Effector CD8-positive, alpha-beta T cell (primary cell): ENCODE measurements at places on chromosomes 6 and 20.

DNA sequence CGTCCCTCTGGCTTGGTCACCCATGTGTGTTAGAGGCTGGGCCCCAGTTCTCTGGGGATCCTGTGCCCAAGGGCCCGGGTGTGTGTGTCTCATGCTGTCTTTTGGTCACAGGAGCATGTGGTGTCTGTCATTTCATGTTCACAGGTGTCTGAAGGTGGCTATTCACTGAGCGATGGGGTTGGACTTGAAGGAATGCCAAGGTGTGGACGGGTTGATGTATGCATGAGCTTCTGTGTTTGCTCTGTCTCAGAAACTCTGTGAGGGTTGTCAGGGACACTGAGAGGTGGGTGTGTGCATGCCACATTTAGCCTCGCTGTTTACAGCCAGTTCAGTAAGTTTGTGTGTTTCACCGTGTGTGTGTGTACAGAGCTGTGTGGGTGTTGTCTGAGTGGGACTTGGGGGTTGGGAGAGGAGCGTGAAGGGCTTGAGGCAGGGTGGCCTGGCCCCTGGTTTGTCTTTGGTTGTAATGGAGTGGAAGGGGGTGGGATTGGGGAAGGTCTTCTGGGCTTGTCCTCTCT is 1.2 kb downstream of the DDR1 start:
- DNase-seq = no peak

DNA sequence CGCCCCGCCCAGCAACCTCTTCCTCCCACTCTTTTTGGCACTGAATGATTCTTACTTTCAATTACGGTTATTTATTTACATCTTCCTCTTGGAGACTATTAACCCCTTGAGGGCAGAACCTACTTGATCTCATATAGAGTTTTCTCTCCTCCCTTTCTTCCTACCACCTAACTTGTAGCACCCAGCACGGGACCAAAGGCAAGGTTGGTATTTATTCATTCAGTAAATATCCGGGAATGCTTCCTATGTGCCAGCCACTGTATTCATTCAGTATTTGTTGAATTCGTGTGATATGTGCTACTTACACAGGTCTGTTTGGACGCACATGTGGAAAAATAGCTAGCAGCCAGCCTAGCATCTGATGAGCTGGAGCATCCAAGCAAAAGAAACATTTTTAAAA is 1.3 kb upstream of the CNKSR3 start:
- no peak for DNase-seq

GRCh38 chr20:5433352-5433751 is 116.6 kb upstream of the PROKR2 start:
- no peak for DNase-seq

DNA sequence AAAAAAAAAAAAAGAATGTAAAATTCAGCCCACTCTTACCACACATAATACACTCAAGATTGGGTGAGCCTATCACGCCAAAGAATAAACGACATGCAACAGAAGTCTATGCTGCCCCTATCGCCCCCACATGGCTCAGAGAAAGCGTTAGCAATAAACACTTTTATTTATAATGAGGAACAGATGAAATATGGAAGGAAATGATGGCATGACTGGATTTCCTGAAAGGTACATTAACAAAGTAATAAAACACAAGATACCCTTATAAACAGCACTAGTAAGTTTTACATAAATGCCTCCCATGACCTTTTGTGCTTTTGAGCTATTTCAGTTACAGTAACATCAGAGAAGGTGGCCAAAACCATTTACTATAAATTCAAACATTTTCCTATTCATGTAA is 71.4 kb upstream of the SCAF8 start:
- DNase-seq = no peak

DNA sequence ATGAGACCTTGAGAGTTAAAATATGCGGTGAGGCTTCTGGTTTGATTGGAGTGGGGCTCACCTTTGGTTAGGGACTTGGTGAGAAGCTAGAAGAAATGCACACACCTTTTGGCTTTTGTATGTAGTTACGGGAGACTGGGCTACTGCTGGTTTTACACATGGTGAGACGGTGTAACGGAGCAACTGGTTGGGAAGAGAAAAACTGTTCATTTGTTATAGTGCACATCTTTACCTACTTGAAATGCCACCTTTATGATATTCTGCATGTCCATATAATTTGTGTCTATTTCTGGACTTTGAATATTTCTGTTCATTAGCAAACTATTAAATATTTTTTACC is 31.6 kb downstream of the TIAM2 start:
- no peak for DNase-seq

GRCh38 chr20:38143646-38144554 is 21.2 kb downstream of the TGM2 start:
- DNase-seq = no peak

DNA sequence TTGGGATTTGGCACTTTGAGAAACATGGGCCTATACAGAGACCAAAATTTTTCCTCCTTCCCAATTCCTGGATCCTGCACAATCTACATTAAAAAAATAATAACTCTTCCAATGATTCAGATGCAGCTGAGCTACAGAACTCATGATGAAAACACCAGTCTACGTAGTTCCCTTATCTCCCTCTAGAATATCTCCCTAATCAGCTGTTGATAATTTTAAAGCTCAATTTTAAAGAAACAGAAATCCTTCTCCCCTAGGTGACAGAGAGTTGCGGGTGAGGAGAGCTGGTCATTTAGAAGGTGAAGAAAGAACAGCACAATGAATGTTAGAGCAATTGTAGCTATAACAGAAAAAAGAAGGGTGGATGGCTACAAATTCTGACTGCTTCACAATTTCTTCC is 175.6 kb upstream of the KCNK16 start:
- no peak for DNase-seq

- DNase-seq = no peak
Measured at GRCh38 chr20:25547063-25547462, 38.3 kb downstream of the NINL start.

DNA sequence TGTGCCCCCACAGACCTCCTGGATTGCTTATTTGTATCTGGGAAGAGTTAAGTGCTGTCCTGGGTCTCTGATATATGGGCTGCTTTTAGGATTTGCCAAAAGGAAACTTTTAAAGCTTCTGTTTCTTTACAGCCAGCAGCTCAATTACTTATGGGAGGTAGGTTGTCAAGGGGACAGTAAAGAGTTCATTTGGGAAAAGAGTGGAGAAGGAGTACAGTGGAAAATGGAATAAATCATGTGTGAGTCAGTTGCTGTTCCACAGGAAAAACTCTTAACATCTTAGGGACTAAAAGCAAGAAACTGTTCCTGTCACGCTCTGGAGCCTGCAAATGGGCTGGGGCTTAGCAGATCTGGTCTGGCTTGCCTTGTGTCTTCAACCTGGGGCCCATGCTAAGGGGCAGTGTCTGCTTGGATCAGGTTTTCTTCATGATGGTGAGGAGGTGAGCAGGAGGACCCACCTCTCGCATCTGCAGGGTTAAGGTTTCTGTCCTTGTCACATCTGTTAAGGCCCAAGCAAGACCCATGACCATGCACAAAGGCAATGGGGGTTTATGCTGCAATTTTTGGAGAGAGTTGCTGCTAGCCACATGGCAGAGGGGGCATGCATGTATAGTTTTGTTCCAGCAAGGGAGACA is 8.7 kb upstream of the CST1 start:
- no peak for DNase-seq

DNA sequence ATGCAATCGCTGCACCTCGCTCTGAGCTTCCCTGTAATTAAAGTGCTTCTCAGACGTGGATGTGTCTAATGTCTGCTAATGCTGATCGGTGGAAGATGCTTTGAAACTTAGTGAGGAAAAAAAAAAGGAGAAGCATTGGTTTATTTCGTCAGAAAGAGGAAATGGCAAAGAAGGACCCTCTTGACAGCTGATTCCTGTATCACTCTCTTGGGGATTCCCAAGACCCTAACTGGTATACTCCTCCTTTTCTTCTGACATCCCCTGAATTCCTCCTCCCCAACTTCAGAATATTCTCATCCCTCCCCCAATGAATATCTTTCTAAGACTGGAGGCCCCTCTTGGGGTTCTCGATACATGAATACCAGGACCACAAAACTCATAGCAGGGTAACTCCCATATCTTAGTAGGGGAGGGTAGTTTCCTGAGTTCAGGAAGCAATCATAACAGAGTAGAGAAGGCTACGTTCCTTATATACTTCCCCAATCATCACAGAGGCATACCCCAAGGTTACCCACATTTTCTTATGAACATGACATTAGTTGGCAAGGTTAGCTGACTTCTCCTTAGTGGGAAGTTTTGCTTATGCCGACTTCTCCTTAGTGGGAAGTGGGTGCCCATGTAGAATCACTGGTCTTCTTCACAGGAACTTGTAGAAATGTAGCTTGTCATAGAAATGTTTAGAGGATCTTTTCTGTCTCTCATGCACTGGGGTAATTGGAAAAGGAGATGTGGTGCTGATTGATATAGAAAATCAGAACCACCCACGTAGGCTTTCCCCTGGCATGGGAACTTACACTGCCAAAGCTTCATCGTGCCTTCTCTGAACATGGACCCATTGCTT is 63.8 kb upstream of the ATXN1 start:
- DNase-seq = no peak

- no peak for DNase-seq
Measured at GRCh38 chr6:35719830-35720733, 16.8 kb upstream of the ARMC12 start.

DNA sequence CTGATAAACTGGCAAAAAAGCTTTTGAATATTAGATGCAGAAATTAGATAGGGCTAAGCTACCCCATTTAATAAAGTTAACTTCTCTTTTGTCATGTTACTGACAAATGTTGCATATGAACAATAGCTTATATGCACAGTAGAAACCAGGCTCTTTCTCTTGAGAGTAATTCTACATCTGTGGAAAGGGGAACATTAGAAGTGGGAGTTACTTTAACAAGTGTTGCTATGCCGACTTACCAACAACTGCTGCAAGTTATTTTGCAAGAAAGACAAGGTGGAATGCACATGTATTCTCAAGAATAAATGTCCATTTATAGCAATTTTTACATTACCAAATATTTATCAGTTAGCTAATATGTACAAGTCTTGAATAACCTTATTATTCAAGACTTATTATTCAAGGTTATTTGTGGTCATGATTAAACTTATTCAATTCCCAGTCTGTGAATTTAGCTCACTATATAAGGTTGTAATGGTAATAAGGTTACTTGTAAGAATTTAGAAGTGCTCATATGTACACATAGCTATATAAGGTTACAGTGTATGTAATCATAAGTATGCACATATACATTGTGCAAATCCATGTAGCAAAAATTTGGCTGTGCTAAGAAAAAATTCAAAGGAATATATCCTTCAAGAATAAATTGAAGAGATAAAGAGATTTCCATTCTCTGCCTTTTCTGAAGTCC is 38.3 kb downstream of the ADGRG6 start:
- DNase-seq = no peak

DNA sequence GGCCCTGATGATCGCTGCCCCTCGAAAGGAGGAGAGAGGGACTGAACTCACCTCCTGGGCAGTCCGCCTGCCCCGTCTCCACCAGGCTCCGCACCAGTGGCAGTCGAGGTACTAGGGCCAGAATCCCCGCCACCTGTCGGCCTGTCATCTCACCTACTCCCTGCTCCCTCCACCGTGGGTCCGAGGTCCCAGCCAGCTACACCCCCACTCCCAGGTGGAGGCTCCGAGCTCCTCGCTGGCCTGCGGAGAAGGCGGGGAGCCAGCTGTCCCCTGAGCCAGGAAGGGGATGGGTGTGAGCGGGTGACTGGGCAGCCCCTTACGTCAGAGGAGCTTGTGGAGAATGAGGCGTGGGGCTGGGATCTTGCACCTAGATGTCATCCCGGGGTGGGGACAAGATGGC is 1066.5 kb upstream of the MANEA start:
- DNase-seq = no peak

- no peak for DNase-seq
Measured at GRCh38 chr6:159100395-159101182, 55.8 kb upstream of the TAGAP start.

DNA sequence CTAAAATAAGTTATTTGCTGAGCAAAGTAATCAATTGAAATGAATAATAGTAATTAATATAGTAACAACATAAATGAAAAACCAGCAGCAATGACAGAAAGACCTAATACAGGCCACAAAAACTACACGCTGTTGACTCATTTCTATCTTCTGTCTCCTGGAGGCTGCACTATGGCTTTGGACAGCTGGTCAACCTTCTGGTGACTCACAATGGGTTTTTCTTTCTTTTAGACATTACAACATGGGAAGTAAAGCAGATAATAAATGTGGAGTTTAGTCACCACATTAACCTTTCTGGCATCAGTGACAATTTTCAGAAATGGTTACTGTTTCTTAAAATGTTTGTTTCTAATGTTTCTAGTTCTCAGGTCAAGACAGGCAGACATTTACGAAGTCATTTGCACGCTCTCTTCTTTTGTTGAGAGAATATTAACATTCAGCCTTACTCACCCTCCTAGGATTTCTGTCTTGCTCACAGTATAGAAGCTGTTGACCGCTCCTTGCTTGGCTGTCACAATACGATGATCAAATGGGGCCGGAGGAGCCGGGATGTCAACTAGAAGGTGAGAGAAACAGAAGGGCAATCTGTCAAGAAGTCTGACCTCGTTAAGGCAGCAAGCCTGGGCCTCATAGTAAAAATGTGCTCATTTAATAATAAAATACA is 62.2 kb downstream of the MYLK4 start:
- no peak for DNase-seq

- DNase-seq = no peak
Measured at GRCh38 chr20:62707921-62708521, 615 bp upstream of the NTSR1 start.

DNA sequence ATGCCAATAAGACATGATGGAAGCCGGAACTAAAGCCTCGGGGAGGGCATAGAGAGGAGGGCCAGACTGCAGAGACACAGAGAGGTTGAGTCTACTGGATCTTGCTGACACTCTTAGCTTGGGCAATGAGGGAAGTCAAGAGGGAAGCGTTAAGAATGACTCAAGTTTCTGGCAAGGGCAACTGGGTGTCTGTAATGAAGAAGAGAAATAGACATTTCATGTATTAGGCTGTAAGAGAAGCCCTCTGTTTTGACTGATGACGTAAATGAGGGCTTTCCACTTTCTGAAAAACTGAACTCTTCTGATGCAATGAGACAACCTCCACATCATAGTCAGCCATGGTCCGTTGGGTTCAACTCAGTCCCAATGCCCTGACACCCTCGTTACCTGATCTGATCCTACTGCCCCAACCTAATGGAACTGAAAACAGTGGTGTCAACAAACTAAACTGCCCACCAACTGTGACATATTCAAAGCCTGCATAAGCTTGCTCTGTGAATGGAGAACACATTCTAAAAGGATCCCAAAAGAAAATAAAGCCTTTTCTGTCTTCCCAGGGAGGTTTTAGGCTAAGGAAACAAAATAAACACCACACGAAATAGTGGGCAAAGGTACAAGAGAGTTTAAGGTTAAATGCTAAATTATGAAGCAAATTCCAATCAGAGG is 45.8 kb upstream of the PNRC1 start:
- DNase-seq = no peak

DNA sequence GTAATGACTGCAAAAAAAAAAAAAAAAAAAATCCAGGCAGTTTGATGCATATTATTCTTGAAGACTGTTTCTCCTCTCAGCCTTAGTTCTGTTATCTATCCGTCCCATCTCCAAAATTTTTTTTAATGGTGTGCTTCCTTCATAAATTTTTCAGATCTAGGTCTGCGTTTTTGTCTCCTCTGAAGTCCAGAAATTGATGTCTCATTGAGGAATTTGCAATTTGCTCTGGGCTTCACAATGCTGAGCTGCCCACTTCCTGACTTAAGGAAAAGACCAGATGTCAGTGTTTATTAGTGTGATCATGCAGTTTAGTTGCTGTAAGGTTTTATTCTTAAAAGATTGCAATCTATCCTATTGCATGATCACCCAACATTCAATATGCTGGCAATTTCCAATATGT is 297.6 kb downstream of the ZNF217 start:
- no peak for DNase-seq

- no peak for DNase-seq
Measured at GRCh38 chr6:63415286-63415685, 95.5 kb upstream of the LGSN start.

- no peak for DNase-seq
Measured at GRCh38 chr6:35343835-35344550, 1.6 kb downstream of the PPARD start.
